ENCODE measurements at places on chromosomes 12 and 14.

- no peak for DNase-seq
These were observed 68.3 kb downstream of the METTL25 start for GRCh38 chr12:82426586-82426985.

- no peak for DNase-seq
These were observed 115.4 kb downstream of the ESR2 start for GRCh38 chr14:64178814-64179213.

DNA sequence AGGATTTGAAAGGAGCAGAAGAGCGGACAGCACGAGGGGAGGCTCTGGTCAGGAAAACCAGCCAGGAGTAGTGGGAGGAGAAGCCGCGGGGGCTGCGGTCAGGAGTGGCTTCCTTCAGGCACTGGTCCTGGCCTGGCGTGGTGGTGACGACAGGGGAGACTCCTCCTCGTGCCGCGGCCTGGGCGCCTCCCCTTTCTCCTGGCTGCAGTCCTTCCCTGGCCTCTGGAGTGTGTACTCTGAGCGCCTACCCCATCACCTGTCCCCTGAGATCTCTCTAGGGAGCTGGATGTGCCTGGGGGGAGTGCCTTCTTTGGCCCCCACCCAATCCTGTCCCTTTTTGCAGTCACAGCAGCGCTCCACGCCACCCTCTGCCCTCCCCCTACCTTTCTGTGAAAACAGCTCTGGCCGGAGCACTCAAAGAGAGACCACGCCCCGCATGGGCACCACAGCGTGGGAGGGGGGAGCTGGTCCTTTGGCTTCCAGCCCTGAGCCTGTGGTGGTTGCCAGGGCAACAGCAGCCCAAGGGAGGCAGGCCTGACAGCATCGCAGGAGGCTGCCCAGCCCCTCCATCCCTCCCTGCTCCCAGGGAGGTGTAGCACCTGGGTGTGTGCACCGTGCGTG is 125.9 kb downstream of the CALM1 start:
- DNase-seq, result peak; percentile 90

GRCh38 chr14:51929166-51929565 is 60.2 kb upstream of the RTRAF start:
- DNase-seq, result no peak

DNA sequence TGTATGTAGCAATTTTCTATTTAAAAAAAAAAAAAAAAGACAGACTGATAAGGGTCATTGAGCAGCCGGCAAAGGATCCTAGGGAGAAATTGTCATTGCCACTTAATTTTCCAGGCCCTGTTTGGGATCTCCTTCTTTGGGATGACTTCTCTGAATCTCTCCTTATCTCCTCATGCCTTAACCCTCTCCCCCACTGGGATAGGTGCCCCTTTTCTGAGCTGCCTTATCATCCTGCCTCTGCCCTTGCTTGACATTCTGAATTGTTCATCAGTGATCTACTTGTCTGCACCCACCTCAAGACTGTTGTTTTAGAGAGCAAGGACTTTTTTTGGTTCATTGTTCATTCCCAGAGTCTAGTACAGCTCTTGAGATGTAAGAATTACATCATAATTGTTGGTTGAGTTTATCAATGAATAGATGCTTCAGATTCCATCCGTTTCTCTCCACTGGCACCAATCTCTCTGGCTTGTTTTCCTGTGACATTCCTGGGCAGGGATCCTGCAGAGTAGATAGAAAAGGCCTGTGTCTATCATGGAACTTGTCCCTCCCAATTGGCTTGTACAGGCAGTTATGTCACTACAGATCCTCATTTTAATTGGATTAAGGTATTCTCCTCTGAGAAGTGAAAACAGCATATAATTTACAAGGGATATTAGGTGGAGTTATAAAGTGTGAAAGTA is 42.6 kb downstream of the SOCS2 start:
- DNase-seq, result no peak

- no peak for DNase-seq
These were observed 33.0 kb upstream of the SSTR1 start for GRCh38 chr14:38174711-38175110.

- peak; percentile 92 for DNase-seq
These were observed 1.5 kb upstream of the SRRM4 start for GRCh38 chr12:118979763-118980406.

DNA sequence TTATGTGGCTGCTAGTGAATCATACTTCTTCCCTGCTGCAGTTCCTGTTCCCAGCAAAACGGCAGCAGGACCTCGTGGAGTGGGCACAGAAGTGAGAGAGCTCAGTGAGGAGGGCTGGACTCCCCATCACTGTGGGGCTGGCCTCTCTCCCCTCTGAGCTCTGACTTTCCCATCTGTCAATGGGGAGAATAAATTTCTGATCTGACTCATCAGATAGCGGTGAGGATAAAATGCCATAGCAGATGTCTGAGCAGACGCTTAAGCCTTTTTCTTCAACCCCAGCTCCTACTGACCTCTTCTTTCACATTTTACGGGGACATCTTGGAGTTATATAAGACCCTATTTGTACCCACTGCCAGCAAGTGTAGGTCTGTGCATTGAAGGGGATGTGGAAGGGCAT is 116.6 kb downstream of the CRACR2A start:
- no peak for DNase-seq

- DNase-seq, result peak; percentile 92
These were observed 466 bp downstream of the KICS2 start for GRCh38 chr12:64221651-64222008.

GRCh38 chr14:100892496-100893227 is 10.9 kb downstream of the RTL1 start:
- no peak for DNase-seq

DNA sequence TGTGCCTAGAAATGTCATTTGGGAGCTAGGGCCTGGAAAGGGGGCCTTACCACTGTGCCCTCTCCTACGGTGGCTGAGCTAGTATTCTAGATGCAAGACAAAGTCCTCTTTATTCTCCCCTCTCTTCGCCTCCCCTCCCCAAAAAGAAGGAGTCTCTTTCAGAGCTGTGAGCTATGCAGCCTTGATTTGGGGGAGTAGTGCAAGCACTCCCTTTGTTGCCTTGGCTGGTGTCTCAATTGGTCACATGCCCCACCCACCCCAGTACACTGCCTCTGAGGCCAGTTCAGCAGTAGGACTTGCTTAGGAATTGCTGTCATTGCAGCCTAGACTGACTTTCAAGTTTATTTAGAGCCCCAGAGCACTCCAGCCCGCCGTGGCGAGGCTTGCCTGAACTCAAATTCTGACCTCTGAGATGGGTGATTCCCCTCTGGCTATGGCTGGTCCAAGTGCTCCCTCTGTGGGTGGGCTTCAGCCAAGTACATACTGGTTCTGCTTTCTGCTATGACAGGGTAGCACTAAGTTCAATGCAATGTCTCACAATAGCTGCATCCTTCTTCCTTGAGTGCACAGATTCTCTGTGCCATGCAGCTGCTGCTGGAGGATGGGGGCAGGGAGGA is 37.0 kb upstream of the FBXO33 start:
- no peak for DNase-seq

GRCh38 chr14:69708049-69708448 is 58.9 kb upstream of the SRSF5 start:
- DNase-seq, result no peak

GRCh38 chr12:19841451-19841850 is 402.2 kb downstream of the AEBP2 start:
- DNase-seq, result no peak

DNA sequence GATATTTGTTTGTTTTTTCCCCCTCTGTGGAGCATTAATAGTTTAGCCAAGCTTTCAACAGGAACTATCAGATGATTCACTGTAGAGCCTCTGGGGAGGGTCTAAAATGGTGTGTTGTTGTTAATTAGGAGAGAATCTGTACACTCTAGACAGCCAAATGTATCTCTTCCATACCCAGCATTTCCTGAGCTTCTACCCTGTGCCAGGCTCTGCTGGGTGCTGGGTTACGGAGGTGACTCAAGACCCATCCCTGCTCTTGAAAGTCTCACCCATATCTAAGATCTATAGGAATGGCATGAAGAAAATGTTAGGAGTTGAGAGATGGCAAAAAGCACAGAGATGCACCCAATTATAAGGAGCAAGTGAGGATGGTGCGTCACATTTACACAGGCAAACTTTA is 245.8 kb downstream of the C12orf75 start:
- DNase-seq, result no peak

DNA sequence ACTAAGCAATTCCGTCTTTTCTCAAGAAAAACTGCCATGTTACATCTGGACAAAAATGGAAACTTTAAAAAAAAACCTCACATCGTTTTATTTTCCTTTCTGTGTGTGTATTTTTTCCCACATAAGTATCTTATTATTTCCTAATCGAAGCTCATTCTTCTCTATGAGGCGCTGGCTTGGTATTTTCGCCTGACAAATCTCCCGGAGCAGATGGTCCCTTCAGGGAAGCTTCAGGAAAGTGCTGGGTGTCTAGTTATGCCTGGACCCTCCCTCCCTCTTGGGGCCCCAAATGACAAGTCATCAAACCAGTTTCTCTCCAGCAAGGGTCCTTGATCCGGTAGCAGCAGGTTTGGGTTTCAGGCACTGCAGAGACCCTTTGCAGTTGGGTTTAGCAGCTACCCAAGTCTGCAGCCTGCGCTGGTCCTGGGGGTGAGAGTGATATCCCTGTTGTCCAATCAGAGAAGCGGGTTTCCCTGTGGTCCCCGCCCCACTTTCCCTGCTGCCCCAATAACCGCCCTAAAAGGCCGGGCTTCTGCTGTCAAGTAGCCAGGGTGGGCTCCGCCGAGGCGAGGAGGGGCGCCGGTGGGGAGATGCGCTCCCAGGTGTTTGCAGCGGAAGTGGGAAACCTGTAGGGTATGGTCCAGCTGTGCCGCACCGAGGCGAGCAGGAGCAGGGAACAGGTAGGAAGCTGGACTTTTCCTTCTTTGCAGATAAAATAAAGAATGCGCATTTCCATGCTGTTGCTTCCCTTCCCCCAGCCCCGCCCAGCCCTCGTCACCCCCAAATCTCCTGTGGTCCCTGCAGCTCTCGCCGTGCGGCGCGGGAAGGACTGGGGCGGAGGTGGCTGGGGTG is at the start of gene CNTN1:
Gene CNTN1 (plus strand): TSS at position 527 of the 852 bp plus-strand sequence.
- DNase-seq, result peak; percentile 98

- DNase-seq, result peak; percentile 91
These were observed 537.4 kb downstream of the PRKD1 start for GRCh38 chr14:29390081-29390832.

- DNase-seq, result no peak
These were observed 30.9 kb downstream of the ABCB9 start for GRCh38 chr12:122935318-122935717.

DNA sequence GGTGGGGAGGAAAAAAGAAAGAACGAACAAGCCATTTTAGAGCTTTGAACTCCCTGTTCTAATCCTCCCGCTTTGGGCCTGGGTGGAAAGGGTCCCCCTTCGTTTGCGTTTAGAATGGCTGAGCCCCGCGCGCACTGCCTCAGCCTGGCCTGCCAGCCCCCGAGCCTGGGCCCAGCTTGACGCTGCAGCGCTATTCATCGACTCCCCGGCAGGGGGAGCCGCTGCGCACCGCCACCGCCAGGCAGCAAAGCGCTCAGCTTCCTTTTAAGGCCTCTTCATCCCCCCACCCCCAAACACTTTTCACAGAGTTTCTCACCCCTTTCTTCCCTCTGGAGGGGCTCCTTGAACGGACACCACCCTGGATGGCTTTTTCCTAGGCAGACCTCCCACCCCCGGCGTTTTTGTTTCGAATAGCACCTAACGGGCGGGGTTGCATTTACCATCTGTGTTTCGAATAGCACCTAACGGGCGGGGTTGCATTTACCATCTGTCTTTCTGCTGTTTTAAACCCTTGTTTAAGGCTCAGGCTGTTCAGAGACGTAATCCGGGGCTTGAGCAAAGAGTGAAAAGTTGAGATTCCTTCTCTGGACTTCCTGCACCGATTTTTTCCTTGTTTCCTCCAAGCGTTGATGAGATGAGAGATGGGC is 56.4 kb upstream of the PIWIL1 start:
- DNase-seq, result peak; percentile 78

- no peak for DNase-seq
These were observed 58.0 kb upstream of the LRFN5 start for GRCh38 chr14:41548666-41549065.

GRCh38 chr12:114269153-114269552 is 136.8 kb downstream of the TBX5 start:
- peak; percentile 36 for DNase-seq

DNA sequence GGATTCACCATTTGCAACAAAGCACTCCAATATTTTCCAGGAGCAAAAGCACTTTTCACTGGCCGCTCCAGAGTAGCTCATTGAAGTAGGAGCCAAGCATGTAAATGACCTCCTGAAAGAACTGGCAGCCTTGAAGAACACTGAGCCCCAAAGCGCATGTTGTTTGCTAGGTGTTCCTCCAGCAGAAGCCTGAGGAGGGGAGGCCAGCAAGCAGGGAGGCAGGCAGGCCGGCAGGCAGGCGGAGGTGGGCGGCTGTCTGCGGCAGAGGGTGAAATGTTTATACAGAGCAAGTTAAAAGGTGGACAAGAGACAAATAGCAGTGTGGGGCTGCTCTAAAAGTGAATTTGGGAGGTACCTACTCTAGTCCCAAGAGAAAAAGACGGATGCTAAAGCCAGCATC is 439.4 kb downstream of the CCDC91 start:
- no peak for DNase-seq

GRCh38 chr12:7129287-7129871 is 690 bp upstream of the RBP5 start:
- no peak for DNase-seq

DNA sequence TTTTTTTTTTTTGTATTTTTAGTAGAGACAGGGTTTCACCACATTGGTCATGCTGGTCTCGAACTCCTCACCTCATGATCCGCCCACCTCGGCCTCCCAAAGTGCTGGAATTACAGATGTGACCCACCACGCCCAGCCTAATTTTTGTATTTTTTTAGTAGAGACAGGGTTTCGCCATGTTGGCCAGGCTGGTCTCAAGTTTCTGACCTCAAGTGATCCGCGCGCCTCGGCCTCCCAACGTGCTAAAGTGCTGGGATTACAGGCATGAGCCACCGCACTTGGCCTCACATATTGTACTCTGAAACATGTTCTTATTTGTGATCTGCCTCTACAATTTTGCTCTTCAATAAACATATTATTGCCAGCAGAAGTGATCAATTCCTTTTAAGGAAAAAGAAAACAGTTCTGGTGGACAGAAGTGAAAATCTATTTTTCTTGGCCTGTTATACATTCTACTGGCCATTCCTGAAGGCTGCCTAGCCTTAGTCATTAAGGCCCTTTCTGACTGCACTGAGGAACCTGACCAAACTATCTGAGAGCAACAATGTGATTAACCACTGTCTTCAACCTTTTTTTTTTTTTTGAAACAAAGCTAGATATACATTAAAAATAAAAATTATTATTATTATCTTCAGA is 36.1 kb downstream of the SNX6 start:
- no peak for DNase-seq

DNA sequence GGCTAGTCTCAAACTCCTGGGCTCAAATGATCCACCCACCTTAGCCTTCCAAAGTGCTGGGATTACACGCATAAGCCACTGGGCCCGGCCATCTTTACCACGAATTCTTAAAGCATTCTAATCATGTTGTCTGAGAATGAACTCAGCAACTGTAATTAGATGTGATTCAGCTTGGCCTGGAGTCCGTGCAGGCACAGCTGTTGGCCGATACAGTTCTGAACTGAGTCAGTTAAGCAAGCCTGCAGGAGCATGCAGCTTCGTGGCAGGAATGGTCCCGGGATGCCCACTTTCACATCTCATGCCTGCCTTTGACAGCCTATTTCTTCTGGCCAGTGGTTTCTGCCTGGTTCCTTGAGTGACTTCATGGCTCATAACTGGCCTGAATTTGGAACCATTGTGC is 194.1 kb downstream of the ANO6 start:
- no peak for DNase-seq

GRCh38 chr12:126930234-126930633 is 1336.7 kb upstream of the TMEM132C start:
- no peak for DNase-seq

- no peak for DNase-seq
These were observed 65.7 kb downstream of the ASCL4 start for GRCh38 chr12:107840186-107840585.

GRCh38 chr12:905261-906031 is 44.0 kb downstream of the RAD52 start:
- no peak for DNase-seq
